ENCODE measurements at places on chromosomes 1 and 21. TPM values are rescaled to one million over a fixed set of nuclear protein-coding genes. Genes with fewer than 3 reads are reported as not detected.

Gene KLF18
- polyA plus RNA-seq, result not detected

Gene C4BPA
- polyA plus RNA-seq, result not detected

Gene AMY1B
- polyA plus RNA-seq, result not detected

Gene ACOT11
- polyA plus RNA-seq, result 3.2 TPM

Gene DNASE2B
- polyA plus RNA-seq, result not detected

Gene MKNK1
- polyA plus RNA-seq, result 14.6 TPM

Gene RCC2
- 151 TPM for polyA plus RNA-seq

Gene GADD45A
- polyA plus RNA-seq, result 33.2 TPM

Gene USH2A
- polyA plus RNA-seq, result 0.17 TPM

Gene NSL1
- polyA plus RNA-seq, result 30.1 TPM

Gene KIF17
- polyA plus RNA-seq, result 12.0 TPM

Gene PKNOX1
- polyA plus RNA-seq, result 17.8 TPM

Gene ARMH1
- 5.2 TPM for polyA plus RNA-seq

Gene LSS
- 47.6 TPM for polyA plus RNA-seq

Gene DR1
- polyA plus RNA-seq, result 30.5 TPM

Gene RGS5
- polyA plus RNA-seq, result 69.7 TPM

Gene RGS2
- polyA plus RNA-seq, result 10.7 TPM

Gene PYHIN1
- not detected for polyA plus RNA-seq

Gene CFHR5
- polyA plus RNA-seq, result not detected

Gene DOCK7
- 17.5 TPM for polyA plus RNA-seq

Gene FCRL1
- not detected for polyA plus RNA-seq

Gene RUNX1
- 5.0 TPM for polyA plus RNA-seq

Gene ABCA4
- polyA plus RNA-seq, result 0.19 TPM

Gene PLXNA2
- polyA plus RNA-seq, result 5.7 TPM

Gene MYBPH
- polyA plus RNA-seq, result not detected

Gene BARHL2
- 1.3 TPM for polyA plus RNA-seq

Gene GJB3
- polyA plus RNA-seq, result not detected

Gene FBLIM1
- polyA plus RNA-seq, result 53.3 TPM

Gene ACTA1
- polyA plus RNA-seq, result 0.88 TPM

Gene FMO5
- polyA plus RNA-seq, result 4.5 TPM

Gene NBPF10
- 0.12 TPM for polyA plus RNA-seq

Gene SLAMF7
- 0.56 TPM for polyA plus RNA-seq

Gene NECTIN4
- polyA plus RNA-seq, result not detected

Gene ARID4B
- 8.1 TPM for polyA plus RNA-seq

Gene PDC
- not detected for polyA plus RNA-seq

Gene ANGPTL3
- not detected for polyA plus RNA-seq

Gene MAP1LC3C
- 0.37 TPM for polyA plus RNA-seq

Gene GPR3
- 2.7 TPM for polyA plus RNA-seq

Gene BEST4
- 0.87 TPM for polyA plus RNA-seq

Measured in brain (organoid and tissue), 16 donors.